ENCODE measurements at places on chromosomes 2 and 18. TPM values are rescaled to one million over a fixed set of nuclear protein-coding genes. Genes with fewer than 3 reads are reported as not detected.
A peak's percentile ranks its signal among the peaks of the same experiment; 100 is the strongest.

GRCh38 chr2:120871016-120871635 is 135.5 kb downstream of the GLI2 start:
- no peak for DNase-seq

DNA sequence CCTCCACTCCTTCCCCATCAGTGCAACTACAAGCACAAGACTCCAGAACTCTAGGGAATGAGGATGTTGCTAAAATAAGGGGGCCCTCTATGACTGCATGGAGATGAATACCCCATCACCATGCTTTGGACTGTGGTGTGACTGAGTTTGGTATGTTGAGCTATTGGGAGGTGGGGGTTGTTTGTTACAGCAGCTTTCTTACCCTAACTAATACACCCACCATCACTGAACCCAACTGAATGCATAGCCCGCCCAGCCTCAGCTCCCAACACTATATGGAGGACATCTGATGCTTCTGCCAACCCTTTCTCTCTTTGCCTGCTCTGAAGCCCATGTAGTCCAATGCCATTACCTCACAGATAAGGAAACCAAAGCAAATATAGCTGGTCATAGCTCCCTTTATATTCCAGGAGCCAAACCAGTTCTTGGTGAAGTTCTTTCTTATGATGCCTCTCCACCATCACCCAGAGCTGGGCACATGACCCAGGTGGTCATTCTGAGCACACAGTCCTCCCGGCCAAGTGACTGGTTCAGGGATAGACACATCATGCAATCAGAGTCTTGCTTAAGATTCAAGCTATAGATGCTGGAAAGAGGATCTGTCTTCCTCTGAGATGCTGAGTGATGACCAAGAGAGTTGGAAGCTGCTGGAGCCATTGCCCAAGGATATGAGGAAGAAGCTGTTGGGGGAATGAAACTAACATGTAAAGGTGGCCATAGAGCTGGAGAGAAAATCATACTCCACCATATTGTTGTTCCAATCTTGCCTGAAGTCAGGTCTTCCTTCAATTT is 155.6 kb upstream of the HAAO start:
- no peak for DNase-seq

Gene DYSF
- not detected for total RNA-seq

GRCh38 chr2:224009605-224010315 is 29.3 kb downstream of the SERPINE2 start:
- DNase-seq, result no peak

Gene ACMSD
- not detected for total RNA-seq

Gene DNAH6
- 1.6 TPM for total RNA-seq

Gene CD8B2
- not detected for total RNA-seq

GRCh38 chr2:197805715-197806633 is 1.6 kb downstream of the PLCL1 start:
- DNase-seq, result no peak

Gene MBP
- 25.2 TPM for total RNA-seq

Gene RAB6C
- total RNA-seq, result not detected

GRCh38 chr18:74563999-74564398 is 29.7 kb downstream of the CNDP1 start:
- no peak for DNase-seq

DNA sequence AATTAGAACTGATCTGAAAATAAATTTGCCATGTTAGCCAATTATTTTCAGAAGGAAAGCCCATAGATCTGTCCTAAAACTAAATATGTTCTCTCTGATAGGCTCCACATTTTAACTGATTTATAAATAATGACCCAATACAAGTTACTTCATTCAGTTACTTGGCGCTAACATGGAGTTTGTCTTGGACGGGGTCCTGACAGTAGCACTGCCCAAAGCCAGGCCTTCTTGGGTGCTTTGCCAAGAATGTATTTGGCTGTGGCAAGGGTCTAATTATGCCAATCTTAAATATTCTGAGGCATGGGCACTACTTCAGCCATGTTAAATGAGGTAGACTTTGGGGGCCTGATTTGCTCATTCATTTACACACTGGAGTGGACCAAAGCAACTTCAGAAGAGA is 135.0 kb upstream of the PKDCC start:
- no peak for DNase-seq

GRCh38 chr2:134667081-134667480 is 51.7 kb downstream of the TMEM163 start:
- no peak for DNase-seq

DNA sequence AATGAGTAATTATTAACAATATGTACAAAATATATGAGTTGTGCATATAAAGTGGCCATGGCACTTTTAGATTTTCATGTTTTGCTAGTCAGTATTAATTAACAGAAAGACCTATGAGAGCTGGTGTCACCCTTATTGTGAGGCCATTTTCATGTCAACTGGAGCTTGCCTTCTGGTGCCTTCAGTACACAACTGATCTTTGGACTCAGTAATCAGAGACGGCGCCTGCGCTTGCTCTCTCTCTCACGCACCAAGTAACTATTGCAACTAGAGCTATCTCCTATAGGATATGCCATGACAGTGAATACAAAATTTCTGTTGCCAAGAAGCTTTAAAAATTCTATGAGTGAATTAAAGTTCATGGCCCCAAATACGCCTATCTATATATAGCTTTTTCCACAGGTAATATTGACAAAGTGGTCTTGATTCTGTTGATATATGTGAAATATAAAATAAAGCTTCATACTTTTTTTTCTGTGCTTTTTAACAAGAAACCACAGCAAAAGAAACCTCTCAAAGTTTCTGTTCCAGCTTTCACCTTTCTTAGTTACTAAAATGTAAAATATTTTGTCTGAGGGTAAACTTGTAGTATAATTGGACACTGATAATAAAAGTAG is 2.9 kb downstream of the SERTAD2 start:
- DNase-seq, result no peak

Gene GLI2
- not detected for total RNA-seq

DNA sequence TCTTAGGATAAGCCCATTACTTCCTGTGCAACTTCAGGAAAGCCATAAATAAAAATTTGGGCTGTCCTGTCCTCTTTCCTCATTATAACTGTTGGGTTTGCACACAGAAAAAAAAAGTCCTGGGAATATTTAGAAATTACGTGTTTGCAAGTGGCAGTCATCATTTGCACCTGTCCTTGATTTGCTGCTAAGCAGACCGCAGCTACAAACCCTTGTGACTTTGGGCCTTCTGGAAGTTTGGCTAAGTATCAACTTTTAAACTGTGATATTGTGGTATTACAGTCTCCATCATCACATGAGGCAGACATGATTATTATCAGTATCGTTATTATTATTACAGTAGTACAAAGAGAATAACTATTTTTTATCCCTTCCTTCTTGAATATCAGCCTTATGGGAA is 260.7 kb upstream of the SESTD1 start:
- DNase-seq, result no peak

Gene CCDC68
- not detected for total RNA-seq

DNA sequence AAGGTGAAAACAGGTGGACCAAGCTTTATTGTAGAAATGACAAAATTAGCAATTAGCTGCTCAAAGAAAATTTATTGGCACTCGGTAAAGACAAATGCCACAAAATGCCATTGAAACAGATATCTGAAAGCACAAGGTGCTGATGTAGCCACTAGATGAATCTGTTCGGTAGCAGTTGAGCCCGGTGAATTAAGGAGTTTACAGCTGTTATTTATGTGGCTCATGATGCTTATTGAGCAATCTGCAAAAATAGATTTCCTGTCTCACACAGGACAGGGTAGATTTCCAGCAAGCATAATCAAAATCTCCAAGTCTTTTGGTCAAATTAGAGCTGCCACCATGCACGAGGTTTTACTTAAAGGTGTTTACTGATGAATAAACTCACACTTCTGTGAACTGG is 182.2 kb downstream of the PPP1R1C start:
- DNase-seq, result no peak

Gene NIFK
- 100 TPM for total RNA-seq

Gene SKOR2
- total RNA-seq, result not detected

- no peak for DNase-seq
Measured at GRCh38 chr2:73852020-73852419, 23.3 kb downstream of the STAMBP start.

- DNase-seq, result no peak
Measured at GRCh38 chr2:74671479-74671878, 17.4 kb downstream of the SEMA4F start.

Gene ZNF385B
- total RNA-seq, result 217 TPM

Gene CCDC74B
- 4.2 TPM for total RNA-seq

- no peak for DNase-seq
Measured at GRCh38 chr2:49049161-49049560, 105.2 kb downstream of the FSHR start.

- DNase-seq, result no peak
Measured at GRCh38 chr2:241390301-241391206, 34.5 kb downstream of the FARP2 start.

DNA sequence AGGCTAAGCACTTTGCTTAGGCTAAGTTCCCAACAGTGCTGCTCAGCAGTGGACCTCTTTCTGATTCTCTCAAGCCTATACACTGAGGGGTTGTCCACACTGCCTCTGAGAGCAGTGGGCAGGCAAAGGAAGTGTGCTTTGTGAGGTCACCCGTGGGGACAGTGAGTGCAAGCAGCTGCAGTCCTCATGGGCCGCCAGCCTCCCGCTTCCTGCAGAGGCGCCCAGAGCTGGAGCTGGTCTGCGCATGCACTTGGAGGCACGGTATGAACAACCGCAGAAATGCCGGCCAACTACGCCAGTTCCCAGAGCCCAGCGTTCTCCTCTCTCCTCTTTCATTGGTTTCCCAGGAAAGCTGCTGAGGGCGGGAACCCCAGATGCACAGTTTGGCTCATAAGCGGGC is 149.5 kb upstream of the DLX2 start:
- DNase-seq, result no peak

Gene POTEC
- not detected for total RNA-seq

Gene AKAIN1
- not detected for total RNA-seq

DNA sequence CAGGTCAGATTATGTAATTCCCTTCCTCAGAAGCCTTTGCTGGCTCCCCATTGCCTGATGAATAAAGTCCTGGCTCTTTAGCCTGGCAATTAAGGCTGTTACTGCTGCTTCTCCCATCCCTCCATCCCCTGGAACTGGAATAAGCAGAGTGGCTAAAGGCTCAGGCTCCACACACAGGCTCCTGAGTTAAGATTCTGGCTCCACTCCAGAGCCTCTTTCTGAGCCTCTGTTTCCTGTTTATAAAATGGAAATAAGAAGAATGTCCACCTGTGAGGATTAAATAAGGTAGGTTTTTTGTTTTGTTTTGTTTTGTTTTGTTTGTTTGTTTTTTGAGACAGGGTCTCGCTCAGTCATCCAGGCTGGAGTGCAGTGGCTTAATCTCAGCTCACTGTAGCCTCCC is 50.0 kb downstream of the ZFP36L2 start:
- DNase-seq, result no peak

DNA sequence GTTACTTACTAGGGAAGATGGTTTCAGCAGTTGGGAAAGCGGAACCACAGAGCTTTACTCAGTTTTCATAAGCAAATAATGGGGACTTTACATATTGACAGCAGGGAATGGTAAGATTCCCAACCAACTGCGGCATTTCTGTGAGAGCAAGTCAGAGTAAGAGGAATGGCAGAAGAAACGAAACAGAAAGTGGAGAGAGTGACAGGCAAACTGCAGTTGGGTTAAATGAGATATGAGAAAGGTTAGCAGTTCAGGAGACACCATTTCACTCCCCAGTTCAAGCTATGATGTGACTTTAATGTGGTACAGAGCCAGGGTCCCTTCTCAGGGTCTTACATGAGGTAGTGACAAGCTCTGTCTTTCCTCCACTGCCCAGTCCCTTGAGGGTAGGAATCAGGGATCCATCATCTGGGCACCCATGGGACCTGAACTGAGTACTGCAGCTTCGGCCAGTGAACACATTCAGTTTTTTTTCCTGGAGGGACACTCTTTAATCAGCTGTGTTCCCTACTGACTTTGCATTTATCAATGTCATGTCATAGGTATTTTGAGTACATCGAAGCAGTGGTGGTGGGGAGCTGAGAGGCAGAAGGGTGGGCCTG is 33.0 kb upstream of the GREB1 start:
- DNase-seq, result no peak

- no peak for DNase-seq
Measured at GRCh38 chr2:46540496-46541331, 61.3 kb downstream of the TMEM247 start.

Gene ARHGAP28
- total RNA-seq, result not detected

Gene INHA
- total RNA-seq, result not detected

DNA sequence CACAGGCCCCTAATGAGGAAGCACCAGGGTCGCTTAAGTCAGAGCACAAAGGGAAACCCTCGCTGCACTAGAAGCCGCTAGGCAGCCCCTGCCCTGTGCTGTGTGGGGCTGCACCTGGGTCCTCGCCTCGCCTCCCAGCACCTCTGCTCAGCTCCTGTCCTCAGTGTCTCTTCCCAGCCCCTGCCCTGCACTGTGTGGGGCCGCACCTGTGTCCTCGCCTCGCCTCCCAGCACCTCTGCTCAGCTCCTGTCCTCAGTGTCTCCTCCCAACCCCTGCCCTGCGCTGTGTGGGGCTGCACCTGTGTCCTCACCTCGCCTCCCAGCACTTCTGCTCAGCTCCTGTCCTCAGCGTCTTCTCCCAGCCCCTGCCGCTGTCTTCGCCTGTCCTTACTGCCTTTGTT is 342.8 kb downstream of the EIPR1 start:
- peak; percentile 11 for DNase-seq

Gene MAP2
- 0.10 TPM for total RNA-seq

All from OCI-LY7 (cell line).